NCI-H2171 treated with DMSO at 0.1 percent for 48 hours (cell line): ENCODE measurements at places on chromosomes 5 and 9.

GRCh38 chr9:81999806-82000205 is 11.2 kb downstream of the SPATA31D1 start:
- DNase-seq: no peak

- no peak for DNase-seq
Measured at GRCh38 chr5:14143546-14143840, 351 bp downstream of the TRIO start.

DNA sequence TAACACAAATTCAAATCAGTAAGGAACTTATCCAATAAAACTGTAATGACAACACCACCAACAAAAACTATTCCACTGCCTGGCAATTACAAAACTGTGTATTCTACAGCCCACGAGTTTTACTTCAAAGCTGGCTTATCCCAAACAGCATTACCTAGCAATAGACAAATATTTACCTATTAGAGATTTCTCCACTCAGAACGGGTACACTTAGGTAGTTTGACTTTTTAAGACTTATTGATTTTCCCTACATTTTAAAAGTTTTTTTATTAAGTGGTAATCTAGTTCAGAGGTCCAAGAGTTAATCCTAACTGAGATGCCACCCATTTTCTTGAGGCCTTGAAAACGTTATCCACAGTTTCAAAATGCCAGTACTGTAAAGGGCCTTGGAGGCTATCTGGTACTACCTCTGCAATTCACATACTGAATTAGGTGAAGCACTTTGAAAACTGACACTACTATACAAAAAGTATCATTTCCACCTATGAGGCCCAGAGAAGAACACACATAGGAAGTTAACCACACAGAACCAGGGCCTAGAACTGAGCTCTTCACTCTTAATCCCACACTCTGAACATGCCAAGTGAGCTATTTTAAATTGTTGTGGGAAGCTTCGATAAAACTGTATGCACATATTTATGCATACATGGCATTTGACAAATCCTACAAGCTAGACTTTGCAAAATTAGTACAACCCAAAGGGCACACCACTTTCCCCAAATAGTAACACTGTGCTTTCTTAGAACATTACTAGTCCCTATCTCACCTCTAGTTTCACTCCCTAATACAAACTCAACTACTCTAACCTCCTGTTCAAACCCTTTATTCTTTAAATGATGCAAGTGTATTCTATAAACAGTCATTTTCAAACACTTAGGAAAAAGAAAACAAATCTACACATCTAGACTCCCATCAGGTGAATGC is 2.1 kb downstream of the NADK2 start:
- DNase-seq: no peak

DNA sequence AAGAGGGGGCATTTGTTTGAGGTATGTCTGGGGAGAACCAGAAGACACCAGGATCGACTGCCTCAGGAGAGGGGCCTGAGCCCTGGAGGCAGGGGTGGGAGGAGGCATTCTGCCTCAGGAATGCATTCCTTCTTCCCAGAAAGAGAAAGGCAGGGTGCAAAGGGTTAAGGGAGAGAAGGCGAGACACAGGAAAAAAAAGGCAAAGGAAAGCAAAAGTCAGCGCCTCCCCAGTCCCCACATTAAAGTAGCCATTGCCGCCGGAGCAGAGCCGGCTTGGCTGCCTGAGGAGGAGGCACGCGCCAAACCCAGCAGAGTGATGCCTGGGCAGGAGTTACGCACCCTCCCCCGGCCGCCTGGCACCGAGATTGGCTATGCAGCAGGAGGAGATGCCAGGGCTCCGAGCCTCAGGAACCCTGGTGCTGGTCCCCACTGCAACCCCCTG is 123.8 kb upstream of the PHYKPL start:
- DNase-seq: no peak

GRCh38 chr9:7546261-7546660 is 253.3 kb downstream of the DMAC1 start:
- no peak for DNase-seq

DNA sequence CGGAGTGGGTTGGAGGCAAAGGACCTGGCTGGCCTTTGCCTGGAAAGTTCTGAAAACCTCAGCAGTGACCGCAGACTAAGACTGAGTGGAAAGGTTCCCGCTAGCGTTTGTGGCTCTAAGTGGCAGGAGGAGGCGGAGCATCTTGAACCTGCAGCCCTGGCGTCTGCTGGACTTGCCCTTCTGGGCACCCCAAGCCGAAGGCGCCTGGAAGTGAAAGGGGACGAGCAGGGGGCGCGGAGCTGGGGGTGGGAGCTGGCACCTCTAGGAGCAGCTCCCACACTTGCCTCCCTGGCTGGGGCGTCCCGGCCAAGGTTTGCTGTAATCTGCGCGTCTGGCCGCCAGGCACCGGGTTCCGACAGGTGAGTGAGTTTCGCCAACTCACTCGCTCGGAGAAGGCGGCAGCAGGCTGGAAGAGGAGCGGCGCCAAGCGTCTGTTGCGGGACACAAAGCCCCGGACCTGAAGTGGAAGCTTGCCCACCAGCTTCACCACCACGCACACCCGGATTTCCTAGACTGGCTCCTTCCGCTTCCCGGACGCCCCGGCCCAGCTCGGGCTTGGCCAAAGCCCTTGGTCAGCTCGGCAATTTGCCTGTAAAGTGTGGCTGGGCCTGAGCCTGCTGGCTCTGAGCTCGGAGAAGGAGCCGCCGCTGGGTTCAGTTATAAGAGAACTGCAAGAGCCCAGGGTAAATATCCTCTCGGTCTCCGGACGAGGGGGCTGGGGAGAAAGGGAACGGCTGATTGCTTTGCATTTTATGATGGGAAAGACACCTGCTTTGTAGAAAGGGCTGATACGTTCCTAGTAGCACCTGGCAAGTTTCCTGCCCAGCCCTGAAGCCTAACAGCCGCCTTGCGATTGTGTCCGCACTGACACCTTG is at the start of gene GNA14:
GNA14 (minus strand) TSS at position 89 of the 875 bp plus-strand sequence. CDS start 529 bp downstream, outside the sequence.
- peak; percentile 14 for DNase-seq

DNA sequence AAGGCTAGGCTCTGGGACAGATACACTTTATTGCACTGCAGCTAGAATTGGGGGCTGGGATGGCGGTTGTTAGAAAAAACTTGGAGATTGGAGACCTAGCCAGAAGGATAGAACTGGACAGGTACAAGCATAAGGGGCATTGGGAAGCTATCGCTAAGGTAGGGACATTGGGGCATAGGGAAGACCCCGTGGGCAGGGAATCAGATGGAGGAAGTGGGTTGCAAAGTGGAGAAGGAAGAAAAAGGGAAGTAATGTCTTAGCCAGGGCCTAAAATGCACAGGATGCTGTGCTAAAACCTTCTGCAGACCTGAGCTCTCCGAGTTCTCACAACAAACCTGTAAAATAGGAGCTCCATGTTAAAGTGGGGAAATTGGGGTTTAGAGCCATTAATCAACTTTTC is 178.2 kb downstream of the ZDHHC21 start:
- no peak for DNase-seq
